GM23338 (cell line): ENCODE measurements at places on chromosomes 16 and 17. TPM values are rescaled to one million over a fixed set of nuclear protein-coding genes. Genes with fewer than 3 reads are reported as not detected.
A peak's percentile ranks its signal among the peaks of the same experiment; 100 is the strongest.

DNA sequence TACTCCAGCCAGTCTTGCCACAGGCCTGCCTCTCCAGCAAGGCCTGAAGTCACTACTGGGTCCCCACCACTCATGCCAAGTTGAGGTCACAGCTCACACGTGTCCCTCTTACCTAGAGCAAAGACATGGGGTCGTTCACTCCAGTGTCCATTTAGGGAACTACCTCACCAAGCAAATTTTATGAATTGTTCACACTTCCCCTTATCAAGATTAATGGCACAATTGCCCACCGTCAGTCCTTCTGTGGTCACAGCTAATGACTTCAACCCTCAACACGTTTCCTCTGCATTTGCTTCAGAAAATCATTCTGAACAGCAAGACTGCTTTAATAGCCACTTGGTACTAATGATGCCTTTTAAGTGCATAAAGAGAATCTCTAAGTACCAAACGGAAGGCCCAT is 14.6 kb downstream of the IRX6 start:
- no peak for DNase-seq

The MYH8 gene
- total RNA-seq, result not detected in 2 replicates

The SEPTIN1 gene
- 0.21 and 0.35 TPM in 2 replicates for total RNA-seq

DNA sequence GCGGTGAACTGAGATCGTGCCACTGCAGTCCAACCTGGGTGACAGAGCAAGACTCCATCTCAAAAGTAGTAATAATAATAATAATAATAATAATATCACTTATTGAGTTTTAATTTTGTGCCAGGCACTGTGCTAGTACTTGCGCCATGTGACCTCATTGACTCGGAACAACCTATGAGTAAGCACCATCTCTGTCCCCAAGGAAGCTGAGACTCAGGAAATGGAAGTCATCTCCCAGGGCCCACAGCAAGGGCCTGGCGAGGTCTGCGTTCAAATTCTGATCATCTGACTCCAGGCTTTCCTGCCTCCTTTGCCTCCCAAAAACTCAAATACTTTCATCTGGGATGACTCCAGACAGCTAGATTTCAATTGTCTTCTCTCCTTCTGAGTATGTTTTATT is 162.9 kb downstream of the SEC14L1 start:
- no peak for DNase-seq

DNA sequence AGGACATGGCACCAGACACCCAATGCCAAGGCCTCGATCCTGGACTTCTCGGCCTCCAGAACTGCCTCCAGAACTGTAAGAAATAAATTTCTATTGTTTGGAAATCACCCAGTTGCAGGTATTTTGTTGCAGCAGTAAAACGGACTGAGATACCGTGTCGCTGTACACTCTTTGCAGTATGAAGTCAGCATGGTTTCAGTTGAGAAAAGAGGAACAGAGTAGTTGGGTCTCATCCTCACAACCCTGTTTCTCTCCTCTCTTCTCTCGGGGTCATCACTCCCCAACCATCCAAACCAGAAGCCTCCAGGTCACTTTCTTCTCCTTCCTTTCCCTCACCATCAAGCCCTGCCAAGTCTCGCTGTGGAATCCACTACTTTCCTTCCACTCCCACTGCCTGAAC is 77.8 kb downstream of the ADCY9 start:
- DNase-seq, result no peak

- DNase-seq, result no peak
Observed at GRCh38 chr16:27287887-27288286, 19.3 kb upstream of the NSMCE1 start.

- peak; percentile 26 for DNase-seq
Observed at GRCh38 chr17:39791111-39791992, 53.6 kb downstream of the GRB7 start.

GRCh38 chr17:64158831-64159590 is 29.1 kb upstream of the ERN1 start:
- DNase-seq, result peak; percentile 11

- DNase-seq, result peak; percentile 21
Observed at GRCh38 chr17:70171159-70171558, 1.8 kb downstream of the KCNJ2 start.

DNA sequence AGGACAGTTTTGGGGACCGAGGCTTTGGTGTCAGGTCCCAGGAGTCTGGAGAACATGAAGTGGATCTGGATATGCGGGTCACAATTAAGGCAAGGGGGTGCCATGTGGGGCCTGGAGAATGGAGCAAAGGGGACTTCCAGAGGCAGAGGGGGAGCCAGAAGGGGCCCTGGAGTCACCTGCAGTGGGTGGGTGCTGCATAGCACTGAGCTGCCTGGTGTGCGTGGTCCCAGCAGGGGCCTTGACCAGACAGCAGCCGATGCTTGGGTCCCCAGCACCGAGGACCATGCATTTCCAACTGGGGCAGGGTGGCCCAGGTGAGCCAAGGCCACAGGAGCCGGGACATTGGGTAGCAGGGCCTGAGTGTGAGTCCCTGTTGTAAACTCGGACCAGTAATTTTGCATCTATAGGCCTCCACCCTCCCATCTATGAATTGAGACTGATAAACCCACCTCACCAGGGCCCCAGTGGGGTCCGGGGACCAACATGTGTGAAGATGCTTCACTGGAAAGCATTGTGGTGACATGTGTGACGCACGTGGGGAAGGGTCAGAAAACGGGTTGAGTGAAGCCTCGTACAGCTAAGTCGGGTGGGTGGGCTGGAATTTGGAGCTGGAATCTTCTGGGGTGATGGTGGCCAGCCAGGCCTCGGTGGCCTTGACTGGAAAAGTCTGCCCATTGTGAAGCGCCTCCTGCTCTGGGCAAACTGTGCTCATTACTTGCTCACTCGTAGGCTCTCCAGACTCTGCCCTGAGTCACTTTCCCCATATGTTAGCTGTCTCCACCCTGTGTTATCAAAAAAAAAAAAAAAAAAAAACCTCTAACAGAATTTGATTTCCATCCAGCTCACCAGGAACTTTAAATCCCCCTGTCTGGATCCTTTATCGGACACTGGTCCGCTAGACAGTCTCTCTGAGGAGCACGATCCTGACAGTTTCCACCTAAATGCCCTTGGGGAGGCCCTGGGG is 90.5 kb upstream of the ZNF469 start:
- no peak for DNase-seq

- no peak for DNase-seq
Observed at GRCh38 chr17:74245871-74246270, 28.2 kb upstream of the DNAI2 start.

GRCh38 chr17:49969795-49970389 is 902 bp downstream of the DLX4 start:
- no peak for DNase-seq

DNA sequence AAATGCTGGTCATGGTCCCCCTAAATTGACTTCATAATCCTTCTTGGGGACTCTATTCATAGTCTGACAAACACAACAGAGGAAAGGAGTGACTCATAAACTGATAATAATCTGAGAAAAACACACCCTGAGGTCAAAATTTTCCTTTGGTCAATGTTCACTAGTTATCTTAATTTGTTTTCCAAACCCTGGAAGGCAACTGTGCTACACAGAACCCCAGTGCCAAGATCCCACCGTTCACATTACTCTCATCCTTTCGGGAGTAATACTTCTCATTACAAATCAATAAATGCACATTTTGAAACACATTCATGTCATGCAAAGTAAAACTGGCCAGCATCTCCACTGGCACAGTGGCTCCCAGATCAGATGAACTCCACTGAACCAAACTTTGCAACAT is 23.2 kb downstream of the COIL start:
- no peak for DNase-seq

The HIRIP3 gene
- total RNA-seq, result 10.4 and 13.4 TPM in 2 replicates

The GAST gene
- total RNA-seq, result not detected in 2 replicates

GRCh38 chr16:6692874-6693273 is 639.8 kb upstream of the RBFOX1 start:
- DNase-seq, result no peak

DNA sequence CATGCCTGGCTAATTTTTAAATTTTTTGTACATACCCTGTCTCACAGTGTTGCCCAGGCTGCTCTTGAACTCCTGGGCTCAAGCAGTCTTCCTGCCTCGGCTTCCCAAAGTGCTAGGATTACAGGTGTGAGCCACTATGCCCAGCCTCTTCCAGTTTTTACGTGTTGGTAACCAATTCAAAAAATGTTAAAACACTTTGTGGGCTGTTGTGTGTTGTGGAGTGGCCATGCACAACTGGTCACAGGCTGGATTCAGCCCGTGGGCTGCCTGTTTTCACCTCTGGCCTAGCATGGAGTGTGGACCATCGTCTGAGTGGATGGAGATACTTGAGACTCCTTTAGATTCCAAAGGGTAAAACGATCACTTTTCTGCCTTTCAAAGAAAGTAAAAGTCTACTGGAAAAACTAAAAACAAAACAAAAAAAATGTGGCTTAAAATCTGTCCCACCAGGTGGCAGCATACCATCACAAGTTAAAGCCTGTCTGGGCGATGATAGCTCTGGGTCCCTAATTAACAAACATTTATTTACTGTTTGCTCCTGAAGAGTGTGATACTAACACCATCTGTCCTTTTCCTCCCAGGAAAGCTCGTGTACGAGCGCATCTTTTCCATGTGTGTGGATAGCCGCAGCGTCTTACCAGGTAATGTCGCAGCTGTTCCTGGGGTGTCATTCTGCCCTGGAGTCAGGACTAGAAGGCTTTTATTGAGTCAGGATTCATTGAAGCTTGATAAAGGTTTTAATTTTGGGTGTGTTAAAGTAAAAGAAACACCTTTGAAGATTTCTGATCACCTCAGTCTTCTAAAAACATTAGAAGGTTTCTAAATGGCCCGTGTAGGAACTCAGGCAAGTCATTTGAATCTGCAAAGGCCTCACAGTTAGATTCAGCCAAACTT is 45.8 kb downstream of the VPS35L start:
- DNase-seq, result peak; percentile 75

The FGF11 gene
- total RNA-seq, result 16.6 TPM in 2 replicates

DNA sequence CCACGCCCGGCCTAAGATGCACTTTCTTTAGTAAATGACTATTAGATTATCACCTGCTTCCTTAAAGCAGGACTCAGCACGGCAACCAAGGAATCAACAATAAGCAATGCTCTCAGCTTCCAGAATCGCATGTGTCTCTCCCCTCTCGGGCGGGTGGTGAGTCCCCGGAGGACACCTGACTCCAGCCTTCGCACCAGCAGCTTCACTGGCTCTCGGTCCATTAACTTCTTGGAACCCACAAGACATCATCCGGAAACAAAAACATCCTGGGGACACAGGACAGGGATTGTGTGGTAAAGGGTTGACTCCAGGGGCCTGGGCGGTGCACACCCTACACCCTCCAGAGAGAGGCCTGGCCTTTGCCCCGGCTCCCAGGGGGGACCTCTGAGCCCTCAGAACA is 22.7 kb downstream of the UTS2R start:
- no peak for DNase-seq

The MYH11 gene
- total RNA-seq, result 1.0 and 5.9 TPM in 2 replicates

DNA sequence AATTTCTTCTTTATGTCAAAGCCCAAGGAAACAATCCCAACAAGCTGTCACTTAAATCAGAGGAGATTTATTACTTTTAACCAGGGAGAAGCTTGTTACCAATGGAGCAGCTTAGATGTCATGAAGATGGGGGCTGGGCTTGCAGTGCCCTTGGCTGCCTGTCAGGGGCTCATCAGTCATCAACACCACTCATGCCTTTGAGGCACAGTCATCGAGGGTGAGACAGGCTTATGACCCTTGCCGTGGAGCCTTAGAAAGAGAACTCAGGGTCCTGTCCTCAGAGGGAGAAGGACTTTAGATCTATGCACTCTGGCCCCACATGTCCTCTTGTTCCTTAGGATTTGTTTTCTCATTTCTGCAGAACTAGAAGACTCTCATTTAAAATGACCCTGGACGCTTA is 318.3 kb downstream of the CBLN1 start:
- no peak for DNase-seq

DNA sequence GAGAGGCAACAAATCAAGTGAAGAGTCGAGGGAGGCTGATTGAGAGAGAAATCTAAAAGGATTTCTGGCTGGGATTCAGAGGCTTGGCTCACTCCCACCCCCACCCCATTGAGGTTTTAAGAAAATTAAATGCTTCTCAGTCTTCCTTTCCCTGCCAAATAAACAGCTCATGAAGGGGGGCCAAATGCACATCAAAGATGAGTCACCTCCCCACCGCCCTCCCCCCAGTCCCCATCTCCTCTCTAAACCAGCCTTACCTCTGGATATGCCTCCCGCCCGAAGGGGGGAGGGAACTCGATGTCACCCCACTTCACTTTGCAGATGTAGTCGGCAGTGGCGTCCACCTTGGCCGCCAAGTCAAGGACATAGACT is 11.6 kb downstream of the ACLY start:
- DNase-seq, result no peak

DNA sequence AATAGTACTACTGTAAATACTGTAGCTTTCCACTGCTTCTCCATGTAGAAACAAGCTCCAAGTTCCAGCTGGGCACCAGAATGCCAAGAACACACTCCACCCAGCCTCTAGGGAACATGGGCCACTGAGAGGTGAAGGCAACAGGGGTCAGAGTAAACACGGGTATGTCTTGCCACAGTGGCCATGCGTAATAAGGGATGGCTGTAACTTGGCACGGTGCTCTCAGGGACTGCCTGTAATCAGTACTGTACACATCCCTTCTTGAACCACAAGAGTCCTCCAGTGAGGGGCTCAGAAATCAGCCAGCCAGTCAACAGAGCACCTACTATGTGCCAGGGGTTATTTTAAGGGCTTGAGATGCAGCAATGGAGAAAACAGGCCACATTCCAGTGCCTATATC is 10.8 kb downstream of the LRRC59 start:
- DNase-seq, result no peak

The TBC1D3E gene
- not detected in 2 replicates for total RNA-seq

The KRTAP4-11 gene
- not detected in 2 replicates for total RNA-seq

- no peak for DNase-seq
Observed at GRCh38 chr17:80937462-80938381, 53.9 kb upstream of the CHMP6 start.

The MYH10 gene
- 230 and 246 TPM in 2 replicates for total RNA-seq

GRCh38 chr16:87135246-87136030 is 181.8 kb downstream of the C16orf95 start:
- no peak for DNase-seq

GRCh38 chr17:35256629-35257028 is 13.8 kb downstream of the SLFN5 start:
- DNase-seq, result peak; percentile 42

DNA sequence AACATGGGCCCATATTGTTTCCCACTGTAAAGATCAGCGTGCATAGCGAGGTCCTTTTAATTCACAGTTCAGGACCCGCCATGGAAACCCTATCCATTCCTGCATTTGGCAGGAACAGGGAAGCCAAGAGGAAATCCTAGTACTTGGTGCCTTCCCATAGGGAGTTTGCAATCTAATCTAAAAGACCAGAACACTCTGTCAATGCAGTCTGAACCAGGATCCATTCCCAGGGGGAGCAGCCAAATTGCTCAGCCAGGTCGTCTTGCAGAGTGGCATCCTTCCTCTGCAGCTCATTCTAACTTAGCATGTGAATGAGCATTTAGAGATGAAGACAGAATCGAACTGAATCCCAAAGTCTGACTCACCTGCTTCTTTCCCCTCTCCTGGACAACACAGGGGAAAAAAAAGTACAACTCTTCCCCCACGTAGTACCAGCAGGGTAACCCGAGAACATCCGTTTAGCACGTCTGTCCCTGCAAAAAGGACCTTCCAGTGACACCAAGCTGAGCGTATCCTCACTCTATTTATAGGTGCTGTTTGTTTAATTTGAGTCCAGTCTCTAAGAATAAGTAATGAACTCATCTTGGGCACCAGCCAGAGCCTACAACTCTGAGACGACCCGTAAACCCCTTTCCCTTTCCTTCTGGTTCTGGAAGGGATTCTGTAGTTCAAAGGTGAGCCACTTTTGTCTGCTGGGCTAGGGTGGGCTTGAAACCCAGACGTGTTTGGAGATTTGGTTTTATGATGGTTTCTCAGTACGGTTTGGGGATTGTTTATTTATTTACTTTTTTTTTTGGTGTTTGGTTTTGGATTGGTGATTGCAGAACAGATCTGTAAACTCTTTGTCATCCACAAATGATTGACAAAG is 74.5 kb downstream of the ERCC4 start:
- DNase-seq, result no peak

GRCh38 chr17:48704361-48705248 is 17.7 kb downstream of the PRAC1 start:
- DNase-seq, result no peak
